Type B pancreatic cell (in vitro differentiated cells): ENCODE measurements at places on chromosomes 4 and X.

- DNase-seq: no peak
Measured at GRCh38 chrX:146224442-146224841, 406.8 kb downstream of the SLITRK2 start.

GRCh38 chr4:7026107-7026506 is 17.1 kb upstream of the TADA2B start:
- no peak for DNase-seq

DNA sequence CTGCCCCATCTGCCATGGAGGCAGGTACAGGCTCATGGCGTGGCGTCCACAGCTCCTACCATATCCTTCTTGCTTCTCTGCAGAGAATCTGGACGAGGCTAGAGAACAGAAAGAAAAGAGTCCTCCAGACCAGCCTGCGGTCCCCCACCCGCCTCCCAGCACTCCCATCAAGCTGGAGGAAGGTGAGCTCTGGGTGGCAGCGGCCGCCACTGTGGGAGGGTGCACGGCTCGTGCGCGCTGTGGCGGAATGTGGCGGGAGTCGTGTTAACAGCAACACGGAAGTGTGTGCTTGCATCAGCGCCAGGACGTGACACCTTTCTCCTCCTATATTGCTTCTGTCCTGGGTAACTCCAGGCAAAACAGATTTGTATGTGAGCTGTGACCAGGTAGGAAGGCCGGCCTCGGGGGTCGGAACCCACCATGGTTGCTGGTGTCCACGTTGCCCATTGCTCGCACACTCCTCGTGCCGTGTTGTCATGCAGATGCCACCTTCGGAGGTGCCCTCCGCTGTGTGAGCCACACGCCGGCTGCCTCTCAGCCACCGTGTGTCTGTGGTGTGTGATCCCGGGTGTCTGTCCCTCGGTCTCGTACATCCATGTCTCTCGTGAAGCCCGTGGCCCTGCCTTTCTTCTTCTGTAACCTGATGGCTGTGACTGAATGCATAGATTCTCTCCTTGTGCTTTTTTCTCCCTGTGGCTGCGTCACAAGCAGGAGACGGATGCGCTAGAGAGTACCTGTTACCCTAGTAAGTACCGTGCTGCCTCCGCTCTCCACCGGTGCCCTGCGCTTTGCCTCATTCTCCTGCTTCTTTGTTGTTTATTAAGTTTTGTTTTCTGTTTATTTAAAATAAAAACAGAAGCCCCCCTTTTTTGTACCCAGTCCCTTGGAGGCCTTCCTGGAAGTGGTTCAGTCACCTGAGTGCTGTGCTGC is 37.0 kb downstream of the NOP14 start:
- peak; percentile 60 for DNase-seq

DNA sequence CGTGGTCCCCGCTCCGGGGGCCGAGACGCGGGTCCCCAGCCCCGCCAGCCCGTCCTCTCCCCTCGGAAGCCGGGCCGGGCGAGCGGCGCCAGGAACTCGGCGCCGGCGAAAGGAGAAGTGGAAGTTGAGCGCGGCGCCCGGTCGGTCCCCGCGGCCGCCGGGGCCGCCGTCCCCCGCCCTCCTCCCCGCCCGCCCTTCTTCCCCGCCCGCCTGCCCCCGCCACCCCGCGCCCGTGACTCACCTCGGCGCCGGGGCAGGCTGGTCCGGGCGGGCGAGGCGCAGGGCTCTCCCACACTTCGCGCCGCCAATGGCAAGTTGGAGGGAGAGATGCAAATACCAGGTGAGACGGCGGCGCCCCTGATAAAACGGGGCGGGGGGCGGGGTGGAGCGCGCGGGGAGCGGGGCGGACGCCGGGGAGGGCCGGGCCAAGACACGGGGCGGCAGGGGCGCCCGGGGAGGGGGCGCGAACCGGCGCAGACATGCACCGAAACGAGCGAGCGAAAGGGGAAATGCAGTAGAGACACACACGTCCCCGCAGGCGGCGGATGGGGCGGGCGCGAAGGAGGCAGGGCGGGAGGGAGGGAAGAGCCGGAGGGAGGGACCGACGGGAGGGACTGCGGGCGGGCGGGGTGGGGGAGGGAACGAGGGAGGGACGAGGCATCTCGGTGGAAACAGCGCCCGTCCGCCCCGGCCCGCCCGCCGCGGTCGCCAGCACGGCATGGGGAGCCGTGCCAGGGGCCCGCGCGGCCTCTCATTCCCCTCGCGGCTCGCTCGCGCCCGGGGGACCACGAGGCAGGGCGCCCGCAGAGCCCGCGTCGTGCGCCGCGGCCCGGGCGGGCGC is at the start of gene ELF4:
TSS of gene ELF4 (minus strand) at position 119 of the 841 bp plus-strand sequence. CDS start 29,167 bp downstream, outside the sequence.
- DNase-seq: no peak

DNA sequence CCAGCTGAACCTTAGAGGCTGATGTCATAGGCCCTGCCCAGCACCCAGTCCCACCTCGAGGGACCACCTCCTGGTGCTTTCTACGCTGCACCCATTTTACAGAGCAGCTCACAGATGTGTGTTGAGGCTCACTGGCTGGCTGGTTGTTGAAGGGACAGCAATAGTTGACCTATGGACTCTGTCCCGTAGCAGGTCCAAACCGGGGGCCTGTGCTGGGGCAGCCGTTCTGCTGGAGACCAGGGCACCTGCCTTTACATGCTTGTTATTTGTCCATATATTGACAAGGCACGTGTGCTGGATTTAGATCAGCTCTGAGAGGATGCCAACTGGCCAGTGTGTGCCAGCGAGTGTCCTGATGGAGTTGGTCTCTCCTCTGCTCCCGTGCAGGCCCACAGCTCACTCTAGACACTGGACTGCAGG is 58.1 kb downstream of the TNIP2 start:
- DNase-seq: no peak

GRCh38 chr4:185582651-185583400 is 47.5 kb upstream of the PDLIM3 start:
- no peak for DNase-seq

DNA sequence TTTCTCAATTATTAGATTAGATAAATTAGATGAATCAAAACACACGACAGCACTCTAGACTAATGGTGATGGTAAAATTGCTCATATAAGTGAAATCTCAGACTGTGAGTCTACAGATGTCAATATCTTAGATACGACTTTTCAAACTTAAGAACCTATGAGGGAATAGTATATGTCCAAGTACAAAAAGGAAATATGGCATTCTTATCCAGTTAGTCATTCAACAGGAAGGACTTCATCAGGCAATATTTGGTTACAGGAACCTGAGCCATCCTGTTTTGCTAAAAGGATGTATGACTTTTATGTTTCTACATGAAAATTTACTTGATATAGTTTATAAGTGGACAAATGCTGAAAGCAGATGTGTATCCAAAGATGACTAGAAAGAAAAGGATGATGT is 107.0 kb downstream of the CT47B1 start:
- DNase-seq: no peak

DNA sequence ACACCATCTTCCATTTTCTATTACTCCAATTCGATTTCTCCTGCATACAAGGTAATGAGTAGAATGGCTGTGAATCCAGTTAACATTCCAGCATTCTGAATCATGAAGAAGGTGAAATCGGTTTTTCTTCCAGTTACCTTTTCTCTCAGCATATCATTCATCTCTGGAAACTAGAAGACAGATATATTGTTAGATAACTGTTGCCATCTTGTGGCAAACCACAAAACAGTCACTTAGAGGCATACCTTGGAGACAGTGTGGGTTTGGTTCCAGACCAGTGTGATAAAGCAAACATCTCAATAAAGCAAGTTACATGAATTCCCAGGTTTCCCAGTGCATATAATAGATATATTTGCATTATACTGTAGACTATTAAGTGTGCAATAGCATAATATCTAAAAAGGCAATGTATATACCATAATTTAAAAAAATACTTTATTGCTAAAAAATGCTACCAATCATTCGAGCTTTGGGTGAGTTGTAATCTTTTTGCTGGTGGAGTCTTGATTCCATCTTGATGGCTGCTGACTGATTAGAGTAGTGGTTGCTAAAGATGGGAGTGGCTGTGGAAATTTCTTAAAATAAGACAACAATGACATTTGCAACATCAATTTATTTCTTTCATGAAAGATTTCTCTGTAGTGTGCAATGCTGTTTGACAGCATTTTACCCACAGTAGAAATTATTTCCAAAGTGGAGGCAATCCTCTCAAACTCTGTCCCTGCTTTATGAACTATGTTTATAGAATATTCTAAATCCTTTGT is 82.1 kb downstream of the SLC39A8 start:
- DNase-seq: no peak

GRCh38 chr4:82268050-82268825 is 105.6 kb downstream of the HNRNPD start:
- DNase-seq: no peak

DNA sequence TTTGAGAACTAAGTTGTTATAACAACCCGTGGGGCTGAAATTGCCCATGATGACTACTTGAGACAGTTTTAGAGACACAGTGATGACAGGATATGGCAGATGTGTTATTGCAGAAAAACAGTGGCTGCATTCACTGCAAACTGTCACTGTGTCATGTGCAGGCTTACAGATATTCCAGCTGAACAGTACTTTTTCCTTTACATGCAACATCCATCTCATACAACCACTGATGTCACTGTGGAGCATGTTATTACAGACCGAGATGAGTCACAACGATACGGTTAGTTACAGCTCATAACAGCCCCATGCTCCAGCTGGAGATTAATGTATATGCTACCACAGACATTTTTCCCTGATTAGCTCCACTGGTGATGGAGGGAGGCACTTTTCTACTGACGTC is 207.4 kb downstream of the TMA16 start:
- DNase-seq: no peak

DNA sequence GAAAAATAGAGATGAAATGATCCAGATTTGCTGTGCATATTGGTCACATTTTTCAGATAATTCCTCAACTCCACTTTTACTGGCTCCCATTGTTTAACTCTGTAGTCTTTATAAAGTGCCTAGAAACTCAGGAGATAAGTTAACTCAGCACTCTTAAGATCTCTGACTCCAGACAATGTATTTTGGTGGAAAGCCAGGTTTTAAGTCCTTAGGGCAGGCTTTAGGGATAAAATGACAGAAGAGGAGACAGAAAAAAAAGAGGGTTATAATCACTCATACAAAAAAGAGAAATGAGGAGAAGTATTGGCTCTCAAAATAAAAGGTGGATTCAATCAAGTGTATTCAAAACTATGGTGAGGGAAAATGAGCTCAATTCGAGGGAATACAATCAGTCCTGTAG is 674.8 kb upstream of the INTU start:
- no peak for DNase-seq

DNA sequence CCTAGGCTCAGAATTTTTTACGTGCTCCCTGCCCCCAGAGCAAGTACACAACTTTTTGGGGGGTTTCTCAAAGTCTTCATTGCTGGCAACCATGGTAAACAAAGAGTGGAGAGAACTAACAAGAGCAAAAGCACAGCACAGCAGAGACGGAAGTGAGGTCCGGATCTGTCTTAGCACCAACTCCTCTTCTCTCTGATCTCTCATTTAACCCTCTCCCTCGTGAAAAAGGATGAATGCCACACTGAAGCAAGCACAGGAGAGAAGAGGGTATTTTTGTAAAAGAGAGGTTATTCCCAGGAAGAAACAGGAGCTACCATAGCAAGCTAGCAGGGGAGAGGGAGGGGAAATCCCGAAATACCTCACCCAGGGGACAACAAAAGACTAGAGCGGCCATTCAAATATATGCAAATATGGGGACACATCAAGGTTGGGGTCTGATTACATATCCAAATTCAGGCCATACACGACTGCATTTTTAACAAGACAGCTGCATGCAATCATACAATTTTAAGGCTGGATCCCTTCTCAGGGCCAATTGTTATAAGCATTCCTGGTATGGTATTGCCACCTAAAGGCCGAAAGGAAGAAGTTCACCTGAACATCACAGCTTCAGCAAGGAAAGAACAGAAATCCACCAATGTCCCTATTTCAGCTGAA is 46.6 kb downstream of the CD40LG start:
- no peak for DNase-seq

GRCh38 chrX:805988-806387 is 175.4 kb downstream of the SHOX start:
- no peak for DNase-seq

GRCh38 chr4:147924604-147925412 is 192.9 kb downstream of the ARHGAP10 start:
- no peak for DNase-seq

DNA sequence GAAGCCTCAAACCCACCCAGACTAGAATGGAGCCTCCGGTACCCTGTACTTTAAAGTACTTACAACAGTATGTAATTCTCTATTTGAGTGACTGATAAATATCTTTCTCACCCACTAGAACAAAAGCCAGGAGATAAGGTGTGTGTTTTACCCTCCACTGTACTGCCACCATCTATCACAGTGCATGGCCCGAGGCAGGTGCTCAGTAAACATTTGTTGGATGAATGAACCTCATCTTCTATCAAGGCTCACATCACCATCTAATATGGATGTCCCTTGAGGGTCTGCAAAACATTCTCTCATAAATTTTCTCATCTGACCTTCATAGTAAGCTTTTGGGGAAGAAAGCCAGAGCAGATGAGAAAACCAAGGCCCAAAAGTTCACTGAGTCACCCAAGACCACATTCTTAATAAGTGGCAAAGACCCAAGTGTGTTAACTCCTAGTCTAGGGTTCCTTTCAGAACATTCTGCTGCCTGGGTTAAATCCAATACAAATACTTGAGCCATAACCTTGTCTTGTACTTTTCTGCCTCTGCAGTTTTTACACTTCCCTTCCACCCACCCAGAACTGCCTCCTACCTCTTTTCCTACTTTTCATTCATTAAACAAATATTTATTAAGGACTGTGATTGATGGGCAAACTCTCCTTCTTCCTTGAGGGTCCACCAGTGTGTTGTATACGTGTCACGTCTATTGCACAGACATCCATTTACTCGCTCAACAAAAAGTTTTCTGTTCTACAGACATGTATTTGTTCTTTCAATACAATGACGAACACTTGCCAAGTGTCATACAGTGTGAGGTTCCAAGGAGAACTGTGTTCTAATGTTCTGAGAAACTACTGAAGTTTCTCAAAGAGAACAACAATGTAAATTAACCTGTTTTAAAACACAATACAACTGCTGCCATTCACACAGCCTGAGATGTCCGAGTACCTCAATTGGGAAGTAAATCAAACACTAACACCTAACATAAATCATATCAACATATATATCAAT is 35.7 kb downstream of the APBB2 start:
- DNase-seq: no peak

DNA sequence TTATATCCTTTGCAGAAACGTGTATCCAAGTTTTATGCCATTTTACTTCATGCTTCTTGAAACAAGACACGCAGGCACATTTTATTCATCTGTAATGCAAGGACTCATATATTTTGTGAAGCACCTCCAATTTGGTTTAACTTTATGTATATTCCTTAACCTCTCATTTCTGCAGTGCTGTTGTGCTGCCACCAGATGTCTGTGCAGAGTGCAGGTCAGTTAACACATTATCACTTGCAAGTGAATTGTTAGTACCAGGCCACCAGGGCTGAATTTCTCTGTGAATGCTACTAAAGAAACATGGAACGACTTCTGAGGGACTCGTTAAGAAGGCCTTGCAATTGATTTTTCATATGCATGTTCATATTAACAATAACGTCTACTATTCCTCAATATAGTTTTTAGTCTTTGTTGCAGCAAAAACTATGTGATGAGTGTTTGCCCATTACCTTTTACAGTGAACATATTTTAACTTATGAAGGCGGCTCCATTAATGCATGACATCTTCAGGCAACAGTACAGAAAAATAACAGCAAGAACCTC is 770.3 kb downstream of the NLGN4X start:
- no peak for DNase-seq
